ENCODE measurements at places on chromosomes 3 and 15. TPM values are rescaled to one million over a fixed set of nuclear protein-coding genes. Genes with fewer than 3 reads are reported as not detected.

The ARGFX gene
- not detected for total RNA-seq

The CEP97 gene
- 16.6 TPM for total RNA-seq

- peaks cover 3% of the 10 kb centered on the region for H3K27me3 ChIP-seq
- H3K4me1 ChIP-seq = peaks cover 3% of the 10 kb centered on the region
- H3K36me3 ChIP-seq = no peaks in the 10 kb centered on the region
- no peak for DNase-seq
- H3K27ac ChIP-seq = no peak overlapping the region
Observed at GRCh38 chr15:98760112-98760826, 111.9 kb downstream of the IGF1R start.

GRCh38 chr3:24525022-24525421 is 30.4 kb upstream of the THRB start:
- no peaks in the 10 kb centered on the region for H3K4me1 ChIP-seq
- DNase-seq = no peak
- H3K27ac ChIP-seq = no peak overlapping the region
- H3K36me3 ChIP-seq = no peaks in the 10 kb centered on the region

DNA sequence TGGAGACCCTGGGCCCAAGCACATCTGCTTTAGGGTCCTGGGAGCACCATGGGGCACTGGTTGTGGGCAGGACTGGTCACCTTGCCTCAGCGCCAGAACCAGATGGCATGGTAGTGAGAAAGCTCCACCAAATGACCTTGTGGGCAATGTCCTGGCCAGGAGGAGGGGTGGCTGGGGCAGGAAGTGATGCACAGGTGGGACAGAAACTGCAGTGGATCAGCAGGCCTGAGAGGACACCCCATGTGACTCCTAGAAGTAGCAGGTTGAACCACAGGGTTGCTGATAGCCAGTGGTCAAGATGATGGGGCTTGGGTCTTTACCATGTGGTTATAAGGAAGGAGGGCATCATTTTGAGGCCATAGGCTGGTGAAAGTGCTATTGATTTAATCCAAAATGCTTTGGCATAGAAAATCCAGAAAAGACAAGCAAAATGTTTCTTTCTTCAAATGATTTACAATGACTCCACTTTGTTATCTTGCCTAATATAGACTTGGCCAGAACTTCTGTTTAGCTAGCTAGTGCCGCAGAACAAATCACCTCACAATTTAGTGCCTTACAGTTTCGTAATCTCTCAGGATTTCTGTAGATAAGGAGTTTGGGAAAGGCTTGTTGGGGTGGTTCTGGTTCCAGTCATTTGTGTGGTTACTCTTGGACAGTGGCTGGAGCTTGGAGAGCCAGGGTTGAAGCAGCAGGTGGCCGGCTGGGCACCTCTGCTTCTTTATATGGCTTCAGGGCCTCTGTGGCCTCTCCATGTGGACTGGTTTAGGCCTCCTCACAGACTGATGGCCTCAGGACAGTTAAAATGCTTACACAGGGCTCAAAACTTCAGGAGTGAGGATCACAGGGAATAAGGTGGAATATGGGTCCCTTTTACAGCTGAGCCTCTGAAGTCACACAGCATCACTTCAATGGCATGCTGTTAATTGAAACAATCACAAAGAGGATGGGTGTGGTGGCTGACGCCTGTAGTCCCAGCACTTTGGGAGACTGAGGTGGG is 27.5 kb downstream of the TMEM158 start:
- H3K27ac ChIP-seq = no peak overlapping the region
- no peaks in the 10 kb centered on the region for H3K36me3 ChIP-seq
- peaks cover 10% of the 10 kb centered on the region for H3K27me3 ChIP-seq
- H3K4me1 ChIP-seq = no peaks in the 10 kb centered on the region

DNA sequence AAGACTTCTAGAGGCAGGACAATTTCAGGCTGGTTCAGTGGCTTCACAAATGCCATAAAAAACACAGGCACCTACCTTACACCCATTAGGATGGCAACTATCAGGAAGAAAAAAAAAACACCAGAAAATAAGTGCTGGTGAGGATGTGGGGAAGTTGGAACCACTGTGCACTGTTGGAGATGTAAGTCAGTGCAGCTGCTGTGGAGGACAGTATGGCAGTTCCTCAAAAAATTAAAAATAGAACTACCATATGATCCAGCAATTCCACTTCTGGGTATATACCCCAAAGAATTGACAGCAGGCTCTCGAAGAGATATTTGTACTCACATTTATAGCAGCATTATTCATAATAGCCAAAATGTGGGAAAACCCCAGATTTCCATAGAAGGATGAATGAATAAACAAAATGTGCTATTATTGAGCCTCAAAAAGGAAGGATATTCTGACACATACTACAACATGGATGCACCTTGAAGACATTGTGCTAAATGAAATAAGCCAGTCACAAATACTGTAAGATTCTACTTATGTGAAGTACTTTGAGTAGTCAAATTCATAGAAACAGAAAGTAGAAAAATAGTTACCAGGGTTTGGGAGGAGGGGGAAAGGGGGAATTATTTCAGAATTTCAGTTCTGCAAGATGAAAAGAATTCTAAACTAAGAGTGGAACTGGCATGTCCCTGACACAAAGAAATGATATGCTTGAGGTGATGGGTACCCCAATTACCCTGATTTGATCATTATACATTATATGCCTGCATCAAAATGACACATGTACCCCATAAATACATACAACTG is 40.9 kb downstream of the NR1D2 start:
- H3K4me3 ChIP-seq = no peak overlapping the region
- H3K4me1 ChIP-seq = no peaks in the 10 kb centered on the region
- H3K27me3 ChIP-seq = no peaks in the 10 kb centered on the region
- H3K36me3 ChIP-seq = no peaks in the 10 kb centered on the region

GRCh38 chr3:173660645-173661299 is 263.2 kb downstream of the NLGN1 start:
- H3K4me3 ChIP-seq = no peak overlapping the region
- H3K27me3 ChIP-seq = no peaks in the 10 kb centered on the region
- H3K27ac ChIP-seq = no peak overlapping the region
- no peaks in the 10 kb centered on the region for H3K4me1 ChIP-seq
- no peaks in the 10 kb centered on the region for H3K36me3 ChIP-seq

DNA sequence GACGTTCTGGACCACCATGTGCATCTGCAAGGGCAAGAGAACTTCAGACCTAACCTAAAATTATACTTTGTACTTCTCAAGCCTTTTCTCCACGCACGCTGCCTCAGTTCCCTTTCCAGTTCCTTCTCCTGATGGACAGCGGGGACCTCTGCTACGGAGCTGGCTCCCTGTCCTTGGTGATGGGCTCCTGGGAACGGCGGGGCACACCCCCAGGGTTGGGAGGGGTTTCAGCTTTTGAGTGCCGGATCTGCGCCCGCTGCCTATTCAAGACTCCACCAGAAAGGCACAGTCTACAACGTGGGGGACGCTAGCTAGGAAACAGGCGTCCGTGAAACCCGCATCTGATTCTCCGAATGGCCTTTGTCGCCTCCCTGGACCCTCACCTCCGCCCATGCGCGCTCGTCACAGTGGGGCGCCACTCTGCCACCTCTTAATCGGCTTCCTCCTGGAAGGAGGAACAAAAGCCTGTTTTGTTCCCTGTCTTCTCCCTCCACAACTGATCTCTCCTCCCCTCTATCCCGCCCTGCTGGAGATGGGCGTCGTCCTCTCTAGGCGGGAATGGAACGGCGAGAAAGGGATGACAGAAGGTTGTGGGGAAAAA is 2.2 kb downstream of the GPR149 start:
- no peaks in the 10 kb centered on the region for H3K4me1 ChIP-seq
- no peak for DNase-seq
- no peak overlapping the region for H3K4me3 ChIP-seq
- H3K27me3 ChIP-seq = peaks cover 30% of the 10 kb centered on the region
- no peak overlapping the region for H3K27ac ChIP-seq

DNA sequence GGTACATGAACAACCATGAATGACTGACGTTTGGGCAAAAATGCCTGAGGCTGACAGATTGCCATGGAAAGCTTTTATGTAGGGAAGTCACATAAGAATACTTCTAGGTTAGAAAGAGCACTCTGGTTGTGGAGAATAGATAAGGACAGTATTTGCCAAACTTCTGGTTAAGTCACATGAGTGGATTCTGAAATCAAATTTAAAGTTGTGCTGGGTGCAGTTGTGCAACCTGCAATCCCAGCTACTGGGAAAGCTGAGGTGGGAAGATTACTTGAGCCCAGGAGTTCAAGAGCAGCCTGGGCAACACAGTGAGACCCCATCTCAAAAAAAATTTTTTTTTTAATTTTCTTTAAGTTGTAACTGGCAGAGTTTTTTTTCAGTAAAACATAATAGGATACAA is 7.2 kb upstream of the ZNF148 start:
- no peaks in the 10 kb centered on the region for H3K36me3 ChIP-seq
- peaks cover 10% of the 10 kb centered on the region for H3K4me1 ChIP-seq
- H3K27me3 ChIP-seq = peaks cover 2% of the 10 kb centered on the region
- no peak overlapping the region for H3K27ac ChIP-seq
- DNase-seq = no peak

GRCh38 chr15:67114846-67115585 is 49.6 kb downstream of the SMAD3 start:
- H3K27me3 ChIP-seq = no peaks in the 10 kb centered on the region
- DNase-seq = peak; percentile 60
- H3K4me1 ChIP-seq = peaks cover 90% of the 10 kb centered on the region
- H3K36me3 ChIP-seq = peaks cover 23% of the 10 kb centered on the region
- peak overlapping the region; percentile 95 for H3K27ac ChIP-seq
- peak overlapping the region; percentile 7 for H3K4me3 ChIP-seq

DNA sequence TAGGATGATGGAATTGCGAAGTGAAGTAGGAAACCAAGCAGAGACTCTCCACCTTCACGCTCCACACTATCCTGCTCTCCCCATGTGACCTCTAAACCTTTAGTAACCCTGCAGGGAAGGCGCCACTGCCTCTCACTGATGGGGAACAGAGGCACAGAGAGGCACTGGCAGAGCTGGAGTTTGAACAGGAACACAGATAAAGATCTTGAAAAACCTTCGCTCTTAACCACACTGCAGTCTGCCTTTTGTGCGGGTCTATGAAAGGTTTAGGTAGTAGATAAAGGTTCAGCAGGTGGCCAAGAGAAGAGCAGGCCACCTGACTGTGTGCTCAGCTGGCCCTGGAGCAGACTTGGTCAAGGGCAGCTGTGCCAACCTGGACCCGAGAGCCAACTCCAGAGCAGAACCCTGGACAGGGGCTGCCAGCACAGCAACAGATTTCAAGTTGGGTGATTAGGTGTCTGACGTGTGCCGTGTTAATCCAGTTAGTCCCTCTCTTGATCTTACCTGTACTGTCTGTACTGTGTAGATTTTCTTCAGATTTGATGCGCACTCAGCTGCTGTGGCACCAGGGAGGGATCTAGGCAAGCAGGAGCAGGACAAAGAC is 15.2 kb downstream of the EIF4E3 start:
- peaks cover 8% of the 10 kb centered on the region for H3K36me3 ChIP-seq
- DNase-seq = no peak
- H3K27me3 ChIP-seq = no peaks in the 10 kb centered on the region
